Skin of body (tissue), 3 donors: ENCODE measurements at places on chromosomes 12 and 14.

- no peak for DNase-seq
Measured at GRCh38 chr12:115370207-115370606, 686.2 kb upstream of the TBX3 start.

- DNase-seq: no peak
Measured at GRCh38 chr12:102956738-102957327, 641 bp upstream of the ASCL1 start.

- no peak for DNase-seq
Measured at GRCh38 chr12:125287155-125287847, 222.1 kb downstream of the AACS start.

GRCh38 chr12:19829100-19829853, 390.0 kb downstream of the AEBP2 start:
- no peak for DNase-seq

GRCh38 chr12:76704693-76705092, 59.2 kb upstream of the ZDHHC17 start:
- DNase-seq: no peak

DNA sequence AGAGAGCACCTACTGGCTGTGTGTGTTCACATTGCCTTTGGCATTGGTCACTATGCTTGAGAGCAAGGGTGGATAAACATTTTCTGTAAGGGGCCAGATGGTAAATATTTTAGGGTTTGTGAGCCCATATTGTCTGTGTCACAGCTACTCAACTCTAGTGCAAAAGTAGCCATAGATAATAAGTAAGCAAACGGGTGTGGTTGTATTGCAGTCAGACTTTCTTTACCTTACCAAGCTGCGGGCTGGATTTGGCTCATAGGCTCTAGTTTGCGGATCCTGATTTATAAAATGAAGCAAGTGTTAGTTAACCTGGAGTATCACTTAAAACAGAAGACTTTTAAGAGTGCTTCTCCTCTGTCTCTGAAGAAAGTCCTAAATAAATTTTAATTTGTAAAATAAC, 169.0 kb downstream of the KICS2 start:
- no peak for DNase-seq

GRCh38 chr12:15774819-15775218, 14.4 kb downstream of the EPS8 start:
- DNase-seq: no peak

GRCh38 chr14:64217308-64217707, 76.9 kb downstream of the ESR2 start:
- DNase-seq: no peak

DNA sequence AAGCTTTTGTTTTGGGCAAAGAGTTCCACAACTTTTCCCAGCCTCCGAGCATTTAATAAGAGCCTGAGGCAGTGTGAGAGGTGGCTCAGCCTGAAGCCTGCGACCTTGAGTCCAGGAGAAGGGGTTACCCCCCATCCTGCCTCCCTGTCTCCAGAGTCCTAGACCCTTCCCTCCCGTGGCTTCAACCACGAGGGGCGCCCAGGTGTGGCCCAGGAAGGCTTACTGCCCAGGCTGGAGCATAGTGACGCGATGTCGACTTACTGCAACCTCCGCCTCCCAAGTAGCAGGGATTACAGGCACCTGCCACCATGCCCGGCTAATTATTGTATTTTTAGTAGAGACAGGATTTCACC, 641 bp downstream of the LRRC43 start:
- no peak for DNase-seq

DNA sequence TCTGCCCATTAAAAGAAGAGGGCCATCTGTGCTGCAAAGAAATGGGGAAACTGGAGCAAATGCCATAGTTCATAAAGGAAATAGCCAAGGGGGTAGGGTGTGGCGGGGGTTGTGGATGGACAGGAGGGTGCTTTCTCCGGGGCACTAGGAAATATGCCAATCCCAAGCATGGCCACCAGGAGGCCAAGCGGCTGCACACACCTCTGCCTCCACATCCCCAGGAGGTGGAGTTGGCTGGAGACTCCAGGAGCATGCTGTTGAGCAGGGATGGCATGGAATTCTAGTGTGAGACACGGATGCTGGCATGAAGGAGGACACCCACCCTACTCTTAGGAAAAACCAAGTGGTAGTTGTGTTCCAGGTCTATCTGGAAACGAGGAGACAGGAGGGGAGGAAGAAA, 25.2 kb downstream of the NID2 start:
- DNase-seq: no peak

DNA sequence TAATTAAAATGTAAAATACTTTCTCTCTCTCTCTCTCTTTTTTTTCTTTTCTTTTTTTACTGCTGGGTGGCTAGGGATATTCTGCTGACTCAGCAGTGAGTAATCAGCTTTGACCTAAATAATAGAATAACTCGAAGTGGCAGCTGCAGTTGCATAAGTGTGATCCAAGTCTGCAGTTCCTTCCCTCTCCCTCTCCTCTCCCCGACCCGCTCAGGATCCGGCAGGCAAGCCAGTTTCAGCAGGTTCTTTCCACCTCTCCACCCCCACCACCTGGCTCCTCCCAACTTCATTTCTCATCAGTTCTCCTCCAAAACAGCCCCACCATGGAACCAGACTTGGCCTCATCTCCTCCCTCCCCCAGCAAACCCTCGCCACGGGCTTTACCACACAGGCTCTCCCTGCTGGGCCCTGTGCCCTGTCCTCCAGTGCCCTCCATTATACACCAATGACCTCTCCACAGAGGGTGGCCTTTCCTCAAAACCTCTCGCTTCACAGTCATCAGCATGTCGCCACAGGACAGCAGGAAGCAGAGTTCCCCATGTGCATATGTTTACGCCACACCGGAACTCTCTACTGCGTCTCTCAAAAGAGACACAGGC, 22.4 kb downstream of the SLC7A8 start:
- peak; percentile 30 for DNase-seq

DNA sequence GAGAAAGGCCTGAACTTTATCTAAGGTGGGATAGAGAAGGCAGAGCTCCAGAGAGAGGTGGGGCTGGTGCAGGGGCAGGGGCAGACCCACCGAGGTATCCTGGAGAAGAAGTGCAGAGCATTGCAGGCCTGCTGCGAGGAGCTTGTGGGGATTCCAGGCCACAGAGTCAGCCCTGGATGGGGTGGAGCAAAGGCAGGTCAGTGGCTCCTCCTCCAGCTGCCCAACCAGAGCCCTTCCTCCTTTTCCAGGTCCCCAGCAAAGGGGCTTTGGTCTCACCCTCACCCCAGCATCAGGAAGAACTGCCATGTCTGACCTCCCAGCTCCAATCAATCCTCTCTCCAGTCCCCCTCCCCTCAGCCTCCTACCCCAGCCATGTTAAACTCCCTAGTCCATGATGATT, 19.8 kb upstream of the ZNF740 start:
- no peak for DNase-seq

GRCh38 chr12:76030341-76031080, 1.1 kb downstream of the PHLDA1 start:
- DNase-seq: no peak

DNA sequence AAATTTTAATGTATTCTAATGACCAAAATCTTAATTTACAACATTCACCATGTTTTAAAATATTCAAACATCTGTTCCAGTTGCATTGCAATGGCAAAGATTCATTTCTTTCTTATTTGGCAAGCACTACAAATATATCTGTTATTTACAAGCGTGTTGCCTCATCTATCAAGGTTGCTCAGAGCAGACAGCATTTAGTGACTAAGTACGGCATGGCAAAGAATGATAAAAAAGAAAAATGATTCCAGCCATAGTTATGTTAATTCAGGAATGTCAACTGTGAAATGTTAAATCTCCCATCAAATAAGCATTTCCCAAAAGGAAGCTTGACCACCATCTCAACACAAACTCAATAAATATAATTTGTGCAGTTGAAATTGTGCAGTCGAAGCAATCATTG, 312.1 kb downstream of the SEC23A start:
- DNase-seq: no peak

GRCh38 chr14:97315790-97316189, 518.6 kb downstream of the VRK1 start:
- DNase-seq: no peak

GRCh38 chr12:66072566-66072965, 58.0 kb downstream of the LLPH start:
- DNase-seq: no peak

DNA sequence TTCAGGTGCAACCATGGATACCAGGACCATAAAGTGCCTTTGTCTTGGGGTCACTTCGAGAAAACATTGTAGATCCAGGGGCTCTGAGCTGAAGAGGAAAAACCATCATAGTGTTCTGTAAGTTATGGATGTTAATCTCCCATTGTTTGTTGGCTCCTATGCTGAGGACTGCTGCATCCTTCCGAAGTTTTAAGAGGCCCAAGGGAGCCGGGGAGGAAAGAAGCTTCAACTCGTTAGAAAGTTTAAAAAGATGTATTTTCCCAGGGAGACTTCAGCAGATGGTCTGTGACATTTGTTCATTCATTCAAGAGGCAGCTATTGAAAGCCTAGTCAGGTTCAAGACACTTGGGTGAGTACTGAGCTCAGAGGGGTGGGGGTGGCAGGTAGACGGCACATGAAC, 378.8 kb upstream of the TBX3 start:
- DNase-seq: no peak

DNA sequence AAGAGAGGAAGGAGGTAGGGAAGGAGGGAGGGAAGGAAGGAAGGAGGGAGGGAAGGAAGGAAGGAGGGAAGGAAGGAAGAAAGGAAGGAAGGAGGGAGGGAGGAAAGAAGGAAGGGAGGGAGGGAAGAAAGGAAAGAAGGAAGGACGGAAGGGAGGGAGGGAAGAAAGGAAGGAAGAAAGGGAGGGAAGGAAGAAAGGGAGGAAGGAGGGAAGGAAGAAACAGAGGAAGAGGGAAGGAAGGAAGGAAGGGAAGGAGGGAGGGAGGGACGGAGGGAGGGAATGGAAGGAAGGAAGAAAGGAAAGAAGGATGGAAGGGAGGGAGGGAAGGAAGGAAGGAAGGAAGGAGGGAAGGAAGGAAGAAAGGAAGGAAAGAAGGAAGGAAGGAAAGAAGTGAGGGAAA, 22.4 kb upstream of the CCDC63 start:
- no peak for DNase-seq

GRCh38 chr12:108653082-108653516, 19.4 kb upstream of the SELPLG start:
- DNase-seq: no peak

GRCh38 chr12:96099986-96100385, 64.6 kb upstream of the LTA4H start:
- DNase-seq: no peak

- DNase-seq: no peak
Measured at GRCh38 chr14:68384881-68385280, 408.0 kb downstream of the ZFP36L1 start.

- no peak for DNase-seq
Measured at GRCh38 chr12:86226481-86226880, 29.7 kb downstream of the MGAT4C start.

DNA sequence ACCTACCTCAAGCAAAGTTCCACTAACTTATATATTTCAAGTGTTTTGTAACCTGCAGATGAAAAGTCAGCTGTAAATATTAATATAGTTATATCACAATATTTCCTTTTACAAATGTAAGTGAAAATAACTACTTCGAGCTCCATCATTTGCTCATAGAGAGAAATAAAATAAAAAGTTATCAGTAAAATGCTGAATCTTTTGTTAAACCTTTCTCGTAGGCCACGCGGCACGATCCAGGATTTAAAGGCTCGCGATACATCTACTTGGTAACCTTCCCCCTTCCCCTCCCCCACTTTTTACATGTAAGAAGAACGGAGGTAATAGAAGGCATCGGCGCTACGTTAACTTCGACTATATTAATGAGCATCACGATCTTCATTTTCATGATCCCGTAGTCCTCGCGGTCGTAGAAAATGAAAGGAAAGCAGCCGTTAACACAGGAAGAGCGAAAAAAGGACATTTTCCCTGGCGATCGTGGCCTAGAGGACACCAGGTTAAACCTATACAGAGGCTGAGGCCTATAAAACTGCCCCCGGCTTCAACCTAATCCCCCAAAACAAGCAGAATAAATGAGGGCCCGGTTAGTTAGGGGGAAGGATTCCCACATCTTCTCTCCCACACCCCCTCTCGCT, 508 bp downstream of the HNRNPC start:
- DNase-seq: peak; percentile 53

- DNase-seq: no peak
Measured at GRCh38 chr14:103569408-103569807, 6.6 kb downstream of the COA8 start.

DNA sequence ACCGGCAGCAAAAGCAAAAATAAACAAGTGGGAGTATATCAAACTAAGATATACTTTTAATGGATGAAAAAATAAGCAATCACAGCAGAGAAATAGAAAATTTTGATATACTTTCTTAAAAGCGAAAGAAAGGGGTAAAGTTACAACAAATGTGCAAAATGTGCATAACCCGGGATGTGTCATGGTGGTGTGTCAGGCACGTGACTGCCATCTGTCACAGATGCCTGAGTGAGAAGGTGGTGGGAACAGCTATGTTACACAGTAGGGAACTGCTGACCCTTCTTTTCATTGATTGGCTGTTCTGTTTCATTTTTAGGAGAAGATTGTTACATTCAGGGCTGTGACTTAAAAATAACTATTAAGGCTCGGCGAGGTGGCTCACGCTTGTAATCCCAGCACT, 168.1 kb upstream of the PELI2 start:
- no peak for DNase-seq

DNA sequence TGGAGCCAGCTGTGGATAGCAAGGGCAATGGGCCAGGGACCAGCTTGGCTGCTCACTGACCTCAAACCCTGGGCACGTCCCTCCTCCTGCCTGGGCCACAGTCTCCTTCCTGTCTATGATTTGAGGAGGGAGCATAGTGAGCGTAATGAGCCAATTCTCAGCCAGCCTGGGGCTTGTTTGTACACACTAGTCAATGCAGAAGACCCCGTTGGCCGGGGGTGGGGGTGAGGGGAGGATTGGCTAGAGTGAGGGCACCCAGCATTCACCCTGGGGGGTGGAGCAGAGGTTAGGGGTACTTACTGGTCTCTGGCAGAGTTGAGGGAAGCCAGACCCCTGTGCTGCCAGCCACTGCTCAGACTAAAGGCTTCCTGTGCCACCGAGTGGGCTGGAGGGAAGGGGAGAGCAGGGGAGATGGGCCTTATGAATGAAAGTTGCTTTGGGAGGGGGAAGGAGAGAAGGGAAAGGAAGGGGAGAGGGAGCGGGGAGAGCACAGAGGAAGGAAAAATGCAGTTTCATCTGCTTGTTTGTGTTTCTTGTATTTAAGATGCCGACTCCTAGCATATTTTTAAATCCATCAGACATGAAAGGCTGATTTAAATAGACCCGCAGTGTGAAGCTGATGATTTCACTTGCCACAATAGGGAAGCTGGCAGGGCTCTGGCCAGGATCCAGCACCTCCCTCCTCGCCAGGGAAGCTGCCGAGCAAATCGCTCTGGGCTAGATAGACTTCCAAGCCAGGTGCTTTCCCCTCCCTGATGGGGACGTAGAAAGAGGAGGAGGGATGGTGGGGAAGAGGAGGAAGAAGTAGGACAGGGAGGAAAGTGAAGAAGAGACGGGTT, 114.0 kb downstream of the PRMT8 start:
- DNase-seq: peak; percentile 12

DNA sequence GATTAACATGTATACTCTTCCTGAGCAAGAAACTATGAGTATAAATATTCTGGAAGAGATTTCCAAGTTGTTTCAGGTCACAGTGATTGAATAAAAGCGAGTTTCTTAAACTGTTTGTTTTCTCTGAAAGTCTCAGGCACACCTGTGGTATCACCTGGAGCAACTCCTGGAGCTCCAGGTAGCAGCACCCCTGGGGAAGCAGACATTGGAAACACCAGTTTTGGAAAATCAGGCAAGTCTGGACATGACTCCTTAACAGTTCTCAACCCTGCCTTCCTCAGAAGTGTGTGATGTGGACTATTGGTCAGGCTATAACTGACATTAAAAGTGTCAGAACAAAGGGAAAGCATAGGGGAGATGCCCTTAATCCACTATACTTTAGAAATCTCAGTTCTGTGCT, 217.6 kb upstream of the CNTN1 start:
- no peak for DNase-seq
